ENCODE measurements at places on chromosomes 5 and 9. TPM values are rescaled to one million over a fixed set of nuclear protein-coding genes. Genes with fewer than 3 reads are reported as not detected.

BASP1 gene
- total RNA-seq = 5.9 TPM

CHSY3 gene
- 4.0 TPM for total RNA-seq

FCN2 gene
- total RNA-seq = not detected

CDO1 gene
- total RNA-seq = 0.98 TPM

AIF1L gene
- total RNA-seq = 30.1 TPM

CYLC2 gene
- not detected for total RNA-seq

SLC1A3 gene
- total RNA-seq = 23.9 TPM

INSL6 gene
- not detected for total RNA-seq

PAX5 gene
- not detected for total RNA-seq

UBAP2 gene
- total RNA-seq = 8.3 TPM

MOB3B gene
- not detected for total RNA-seq

SMIM15 gene
- 75.4 TPM for total RNA-seq

PCDHB11 gene
- 3.9 TPM for total RNA-seq

HSPB3 gene
- 2.5 TPM for total RNA-seq

AGPAT2 gene
- 56.8 TPM for total RNA-seq

BAAT gene
- total RNA-seq = 0.08 TPM

KCNV2 gene
- not detected for total RNA-seq

PCDHB3 gene
- 0.26 TPM for total RNA-seq

GGTA1 gene
- not detected for total RNA-seq

TMEM252 gene
- total RNA-seq = not detected

ZNF367 gene
- total RNA-seq = 28.6 TPM

IPO11 gene
- total RNA-seq = 22.0 TPM

BRINP1 gene
- total RNA-seq = not detected
